RWPE1 (cell line): ENCODE measurements at places on chromosomes 12 and 14.

DNA sequence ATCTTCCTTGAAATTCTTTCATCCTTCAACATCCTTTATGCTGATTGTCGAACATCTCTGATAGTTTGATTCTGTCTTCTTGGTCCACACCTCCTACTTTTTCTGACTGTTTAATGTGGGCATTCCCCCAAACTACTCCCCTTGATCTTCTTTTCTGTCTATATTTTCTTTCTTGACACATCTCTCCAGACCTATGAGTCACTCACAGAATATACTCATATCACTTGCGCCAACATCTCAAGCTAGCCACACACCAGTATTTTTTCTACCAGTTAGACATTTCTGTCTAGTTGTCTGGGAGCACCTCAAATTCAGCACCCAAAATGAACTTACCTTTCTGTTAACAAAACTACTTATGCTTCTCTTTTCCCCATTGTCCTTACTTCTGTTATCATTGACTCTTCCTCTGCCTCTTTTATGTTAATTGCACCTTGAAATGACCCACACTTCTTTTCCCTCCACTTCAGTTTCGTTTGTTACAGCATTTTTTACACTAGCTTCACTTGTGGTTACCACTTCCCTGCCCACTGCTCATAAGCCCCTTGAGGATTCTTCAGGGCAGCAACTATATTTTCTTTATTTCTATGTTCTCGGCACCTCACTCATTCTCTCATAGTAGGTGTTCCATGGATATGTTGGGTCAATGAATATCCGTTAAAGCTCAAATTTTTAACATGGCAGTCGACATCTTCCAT is 33.5 kb downstream of the TSHR start:
- no peak for DNase-seq

DNA sequence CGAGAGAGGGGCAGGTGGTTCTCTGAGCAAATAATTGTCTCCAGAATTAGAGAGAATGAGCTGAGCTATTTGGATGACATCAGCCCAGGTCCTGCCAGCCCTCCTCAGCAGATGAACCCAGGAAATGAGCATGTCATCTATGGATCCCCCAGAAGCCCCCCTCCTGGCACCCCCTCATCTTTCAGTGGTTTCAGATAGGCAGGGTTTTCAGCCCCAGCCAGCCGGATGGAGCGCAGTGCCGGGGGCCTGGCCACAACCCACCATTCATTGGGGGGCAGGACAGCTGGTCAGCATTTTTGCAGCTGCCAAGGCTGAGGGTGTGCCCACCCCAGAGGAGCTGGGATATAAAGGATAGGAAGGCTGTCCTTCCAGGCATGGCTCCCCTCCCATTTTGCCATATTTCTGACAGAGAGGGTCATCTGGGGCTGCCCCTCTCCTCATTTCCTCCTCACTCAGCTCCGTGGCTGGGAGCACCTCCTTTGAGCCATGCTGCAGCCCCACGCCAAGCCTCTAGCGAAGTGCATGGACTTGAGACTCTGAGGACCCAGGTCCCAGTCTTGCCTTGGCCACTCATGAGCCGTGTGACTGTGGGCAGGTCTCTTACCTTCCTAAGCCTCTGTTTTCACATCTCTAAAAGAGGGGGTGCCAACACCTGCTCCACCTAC is 6.0 kb upstream of the KRT71 start:
- no peak for DNase-seq

DNA sequence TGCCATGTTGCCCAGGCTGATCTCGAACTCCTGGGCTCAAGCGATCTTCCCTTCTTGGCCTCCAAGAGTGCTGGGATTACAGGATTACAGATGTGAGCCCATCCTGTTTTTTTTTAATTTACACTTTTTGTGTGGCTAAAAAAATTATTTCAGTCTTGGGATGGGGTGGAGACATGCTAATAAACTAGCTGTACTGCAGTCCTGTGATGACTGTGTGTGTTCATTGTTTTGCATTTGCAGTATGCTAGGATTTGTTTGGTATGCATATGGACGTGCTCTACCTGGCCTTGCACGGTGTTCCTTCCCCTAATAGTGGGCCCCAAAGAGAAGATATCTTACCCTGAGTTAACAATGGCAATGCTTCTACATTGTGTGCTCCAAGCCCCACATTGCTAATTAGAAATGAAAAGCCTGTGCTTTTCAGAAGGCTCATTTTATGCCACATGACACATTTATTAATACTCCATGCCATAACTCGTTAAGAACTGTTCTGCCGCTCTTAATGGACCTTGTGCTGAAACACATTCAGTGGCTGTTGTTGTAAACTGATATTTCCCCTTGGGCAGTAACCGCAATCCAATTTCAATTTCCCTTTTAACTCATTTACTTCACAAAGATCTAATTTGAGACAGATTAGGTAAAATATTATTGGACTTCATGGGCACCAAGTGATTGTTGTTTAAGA is 86.4 kb downstream of the SCN8A start:
- DNase-seq = no peak

DNA sequence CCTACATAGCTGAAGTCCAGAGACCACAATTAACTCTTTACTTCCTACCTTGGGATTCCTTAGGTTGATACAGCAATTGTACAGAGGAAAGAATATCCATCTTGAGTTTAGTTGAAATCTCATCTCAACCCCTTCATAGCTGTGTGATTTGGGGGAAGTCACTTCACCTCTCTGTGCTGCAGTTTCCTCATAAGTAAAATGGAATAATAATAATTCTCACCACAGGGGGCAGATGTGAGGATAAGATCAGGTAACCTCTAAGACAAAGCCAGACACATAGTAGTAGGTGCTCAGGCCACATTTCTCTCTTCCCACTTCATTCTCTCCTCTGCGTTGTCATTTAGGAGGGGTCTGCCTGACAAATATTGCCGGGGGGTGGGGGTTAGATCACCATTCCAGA is 6.7 kb downstream of the FOXN4 start:
- DNase-seq = peak; percentile 28

DNA sequence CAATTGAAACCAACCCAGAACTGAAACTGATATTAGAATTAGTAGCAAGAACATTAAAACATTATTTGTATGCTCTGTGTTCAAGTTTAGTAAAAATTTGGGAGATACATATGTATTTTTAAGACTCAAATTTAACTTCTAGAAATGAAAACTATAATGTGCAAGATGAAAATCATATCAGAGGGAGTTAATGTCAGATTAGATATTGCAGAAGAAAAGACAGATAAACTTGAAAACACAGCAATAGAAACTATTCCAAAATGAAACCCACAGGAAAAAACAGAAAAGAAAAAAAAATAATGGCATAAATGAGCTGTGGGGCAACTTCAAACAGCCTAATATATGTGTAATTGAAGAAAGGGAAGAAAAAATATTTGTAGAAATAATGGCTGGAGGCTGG is 134.9 kb downstream of the DPF3 start:
- DNase-seq = no peak

DNA sequence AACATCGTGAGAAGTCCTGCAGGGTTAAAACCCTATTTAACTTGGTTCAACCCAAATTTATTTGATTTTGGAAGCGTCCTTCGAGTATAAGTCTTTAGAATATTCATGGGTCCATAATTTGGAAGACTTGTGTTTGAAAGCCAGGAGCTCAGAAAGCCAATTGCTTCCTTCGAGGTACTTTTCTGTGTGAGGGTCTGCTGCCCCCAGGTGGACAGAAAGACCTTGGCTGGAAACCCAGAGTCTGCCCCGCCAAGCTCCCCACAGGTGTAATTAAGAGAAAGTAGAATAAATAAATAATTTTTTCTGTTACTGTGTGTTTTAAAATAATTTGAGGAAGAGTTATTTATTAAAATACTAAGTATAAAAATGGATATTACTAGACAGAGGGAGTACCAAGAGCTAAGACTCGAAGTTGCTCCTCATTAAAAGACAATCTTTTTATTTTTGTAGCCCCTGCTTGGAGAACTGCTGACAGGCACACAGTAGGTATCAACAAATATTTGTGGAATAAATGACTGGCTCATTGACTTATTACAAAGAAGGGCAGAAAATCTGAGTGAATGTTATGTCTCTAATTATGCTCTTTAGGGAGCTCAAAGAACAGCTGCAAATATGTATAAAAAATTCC is 105.8 kb downstream of the PAH start:
- DNase-seq = peak; percentile 15

GRCh38 chr14:31340297-31341063 is 79.9 kb downstream of the HEATR5A start:
- DNase-seq = no peak

- DNase-seq = no peak
Measured at GRCh38 chr12:19430988-19431387, 8.3 kb upstream of the AEBP2 start.

DNA sequence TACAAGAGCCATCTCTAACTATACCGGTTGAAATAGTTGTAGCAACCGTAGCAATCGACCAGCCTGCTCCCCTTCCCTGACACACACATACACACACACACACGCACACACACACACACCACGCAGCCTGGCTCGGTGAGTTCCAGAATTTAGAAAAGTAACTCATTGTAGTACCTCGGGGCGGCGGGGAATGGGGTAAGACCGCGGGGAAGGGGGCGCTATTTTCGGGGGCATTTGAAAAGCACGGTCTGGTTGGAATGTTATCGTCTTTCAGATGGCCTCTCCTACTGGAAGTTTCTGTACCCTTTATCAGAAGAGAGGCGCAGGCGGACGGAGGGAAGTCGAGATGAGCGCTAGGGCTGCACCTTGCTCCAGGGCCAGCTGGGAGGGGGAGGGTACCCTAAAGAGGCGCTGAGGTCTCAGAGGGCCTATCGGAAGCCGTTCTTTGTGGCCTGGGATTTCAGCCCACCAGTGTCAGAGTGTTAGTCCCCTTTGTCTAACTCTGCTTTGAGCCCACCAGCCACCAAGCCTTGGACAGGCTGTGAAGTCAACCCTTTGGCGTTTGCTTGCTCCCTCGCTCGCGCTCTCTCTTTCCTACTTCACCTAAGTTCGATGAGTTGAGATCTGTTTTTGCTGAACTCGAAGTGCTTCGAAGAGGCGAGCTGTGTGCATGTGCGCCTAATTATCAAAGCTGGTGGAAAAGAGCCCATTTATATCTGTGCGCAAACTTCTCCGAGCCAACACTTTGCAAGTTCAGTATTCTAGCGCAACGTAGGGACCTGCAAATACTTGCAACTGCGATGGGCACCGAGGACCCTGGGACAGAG is 837 bp downstream of the COL2A1 start:
- no peak for DNase-seq

- no peak for DNase-seq
Measured at GRCh38 chr14:77541905-77542304, 43.3 kb upstream of the ISM2 start.

- no peak for DNase-seq
Measured at GRCh38 chr12:21940549-21941505, at the start of gene ABCC9. TSS of gene ABCC9 (minus strand) at chr12:21941426. CDS start at chr12:21936674, 4,752 bp downstream.

- DNase-seq = no peak
Measured at GRCh38 chr12:124545508-124546418, 21.6 kb downstream of the NCOR2 start.

DNA sequence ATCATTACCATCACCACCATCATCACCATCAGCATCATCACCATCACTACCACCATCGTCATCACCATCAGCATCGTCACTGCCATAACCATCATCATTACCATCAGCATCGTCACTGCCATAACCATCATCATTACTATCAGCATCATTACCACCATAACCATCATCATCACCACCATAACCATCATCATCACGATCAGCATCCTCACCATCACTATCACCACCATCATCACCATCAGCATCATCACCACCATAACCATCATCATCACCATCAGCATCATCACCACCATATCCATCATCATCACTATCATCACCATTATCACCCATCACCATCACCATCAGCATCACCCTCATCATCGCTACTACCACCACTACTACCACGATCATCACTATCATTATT is 493.9 kb upstream of the TBX3 start:
- DNase-seq = no peak

DNA sequence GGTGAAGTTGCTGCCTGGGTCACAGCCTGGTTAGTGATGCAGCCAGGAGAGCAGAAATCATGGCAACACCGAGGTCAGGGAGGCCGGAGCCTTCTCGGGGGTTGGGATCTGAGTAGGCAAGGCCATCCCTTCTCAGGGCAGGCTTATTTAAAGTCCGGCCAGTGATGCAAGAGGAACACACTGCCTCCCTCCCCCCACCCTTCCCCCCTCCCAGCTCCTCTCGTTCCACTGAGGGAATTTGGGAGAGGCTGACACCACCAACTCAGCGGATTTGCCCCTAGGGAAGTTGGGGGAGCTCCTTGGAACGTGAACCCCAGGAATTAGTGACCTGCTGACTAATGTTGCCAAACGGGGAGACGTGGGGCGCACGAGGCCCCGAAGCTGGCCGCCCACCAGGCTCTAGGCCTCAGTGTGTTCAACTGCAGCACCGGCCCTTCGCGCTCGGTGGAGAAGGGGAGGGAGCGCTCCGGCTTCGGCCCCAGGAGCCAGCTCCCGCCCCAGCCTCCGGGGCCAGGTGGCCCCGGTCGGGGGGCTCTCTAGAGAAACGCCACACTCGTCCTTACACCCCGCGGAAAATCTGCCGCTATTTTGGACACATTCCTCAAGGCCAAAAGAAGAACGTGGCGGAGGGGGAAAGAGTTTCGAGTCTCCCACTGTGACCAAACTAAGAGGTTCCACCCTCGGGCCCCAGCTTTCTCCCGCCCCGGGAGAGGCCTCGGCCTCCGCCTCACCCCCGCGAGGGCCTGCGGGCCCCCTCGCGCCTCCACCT is 1.6 kb downstream of the CTDSP2 start:
- peak; percentile 80 for DNase-seq
